Esophagus muscularis mucosa (tissue), 4 donors: ENCODE measurements at places on chromosomes 7 and 10. TPM values are rescaled to one million over a fixed set of nuclear protein-coding genes. Genes with fewer than 3 reads are reported as not detected.

- peak overlapping the region; percentile 49 for H3K27ac ChIP-seq
- no peak for DNase-seq
- peaks cover 11% of the 10 kb centered on the region for H3K36me3 ChIP-seq
- H3K4me1 ChIP-seq, result peaks cover 76% of the 10 kb centered on the region
- no peak overlapping the region for H3K4me3 ChIP-seq
Observed at GRCh38 chr7:36287371-36288241, 102.1 kb upstream of the ANLN start.

- H3K4me1 ChIP-seq, result peaks cover 26% of the 10 kb centered on the region
- no peak for DNase-seq
- H3K4me3 ChIP-seq, result no peak overlapping the region
- H3K36me3 ChIP-seq, result no peaks in the 10 kb centered on the region
- no peaks in the 10 kb centered on the region for H3K27me3 ChIP-seq
Observed at GRCh38 chr7:2808891-2809665, 35.0 kb downstream of the GNA12 start.

GRCh38 chr7:137916564-137916963, 69.8 kb upstream of the DGKI start:
- no peak for DNase-seq
- H3K4me3 ChIP-seq, result no peak overlapping the region
- H3K27ac ChIP-seq, result no peak overlapping the region

GRCh38 chr10:122293961-122294380, 22.9 kb downstream of the BTBD16 start:
- peaks cover 5% of the 10 kb centered on the region for H3K4me1 ChIP-seq
- H3K4me3 ChIP-seq, result no peak overlapping the region
- DNase-seq, result no peak
- H3K27me3 ChIP-seq, result no peaks in the 10 kb centered on the region
- no peaks in the 10 kb centered on the region for H3K36me3 ChIP-seq

- no peak overlapping the region for H3K27ac ChIP-seq
- H3K4me3 ChIP-seq, result no peak overlapping the region
- no peaks in the 10 kb centered on the region for H3K36me3 ChIP-seq
- H3K27me3 ChIP-seq, result no peaks in the 10 kb centered on the region
- peaks cover 19% of the 10 kb centered on the region for H3K4me1 ChIP-seq
Observed at GRCh38 chr7:25897261-25897782, 254.7 kb upstream of the NFE2L3 start.

DNA sequence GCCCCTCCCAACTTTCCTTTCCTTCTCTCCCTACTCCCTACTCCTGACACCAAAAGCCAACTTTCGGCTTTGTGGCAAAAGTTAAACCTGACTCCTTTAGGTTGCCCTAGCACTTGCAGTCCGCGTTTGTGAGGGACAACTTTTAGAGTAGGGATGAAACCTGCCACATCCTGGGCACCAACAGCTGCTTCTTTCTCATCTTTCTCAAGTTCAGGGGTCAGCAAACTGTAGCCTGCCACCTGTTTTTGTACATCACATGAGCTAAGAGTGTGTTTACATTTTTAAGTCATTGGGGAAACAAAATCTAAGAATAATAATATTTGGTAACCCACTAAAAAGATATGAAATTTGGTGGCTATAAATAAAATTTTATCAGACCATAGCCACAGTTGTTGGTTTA, 660.6 kb downstream of the KCNMA1 start:
- no peak for DNase-seq
- no peak overlapping the region for H3K4me3 ChIP-seq
- no peak overlapping the region for H3K27ac ChIP-seq
- H3K4me1 ChIP-seq, result no peaks in the 10 kb centered on the region

DNA sequence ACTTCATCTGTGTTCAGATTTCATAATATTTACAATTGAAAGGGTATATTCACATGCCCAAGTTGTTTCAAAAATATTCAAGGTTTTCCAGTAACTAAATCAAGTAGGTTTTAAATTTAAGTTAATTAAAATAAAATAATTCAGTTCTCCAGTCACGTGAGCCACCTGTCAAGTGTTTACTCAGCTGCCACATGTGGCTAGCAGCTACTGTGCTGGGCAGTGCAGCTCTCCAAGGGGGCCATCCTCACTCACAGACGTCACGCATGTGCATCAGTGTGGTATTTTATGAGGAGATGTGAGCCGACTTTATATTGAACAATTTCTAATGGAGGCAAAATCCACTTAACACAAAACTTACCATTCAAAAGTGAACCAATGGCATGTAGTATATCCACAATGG, 69.7 kb upstream of the CAMK2B start:
- no peaks in the 10 kb centered on the region for H3K27me3 ChIP-seq
- H3K27ac ChIP-seq, result no peak overlapping the region
- H3K36me3 ChIP-seq, result peaks cover 42% of the 10 kb centered on the region
- no peak overlapping the region for H3K4me3 ChIP-seq

DNA sequence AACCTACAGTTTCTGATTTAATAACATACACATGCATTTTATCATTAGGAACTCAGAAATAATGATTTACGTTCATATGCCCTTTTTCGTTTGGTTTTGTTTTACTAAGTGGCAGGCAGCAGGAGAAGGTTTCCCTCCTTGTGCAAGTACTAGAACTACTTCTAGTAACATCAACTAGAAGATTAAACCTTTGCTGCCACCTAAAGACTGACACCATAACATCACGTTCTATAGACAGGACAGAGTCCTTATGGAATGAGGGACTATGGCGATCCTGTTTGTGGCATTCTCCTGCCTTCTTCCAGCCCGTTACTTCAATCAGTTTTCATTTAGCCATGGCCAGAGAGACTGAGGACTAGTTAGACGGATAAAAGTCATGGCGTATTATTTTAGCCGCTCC, 53.2 kb downstream of the GAD2 start:
- H3K36me3 ChIP-seq, result no peaks in the 10 kb centered on the region
- no peak overlapping the region for H3K4me3 ChIP-seq

- H3K27ac ChIP-seq, result peak overlapping the region; percentile 90
- no peaks in the 10 kb centered on the region for H3K36me3 ChIP-seq
- H3K4me3 ChIP-seq, result peak overlapping the region; percentile 70
Observed at GRCh38 chr7:134779741-134780065, 269 bp downstream of the CALD1 start.

- no peaks in the 10 kb centered on the region for H3K36me3 ChIP-seq
- no peak for DNase-seq
- peak overlapping the region; percentile 55 for H3K27ac ChIP-seq
- peaks cover 23% of the 10 kb centered on the region for H3K4me1 ChIP-seq
- no peaks in the 10 kb centered on the region for H3K27me3 ChIP-seq
Observed at GRCh38 chr7:153835712-153836265, 216.4 kb upstream of the DPP6 start.

DNA sequence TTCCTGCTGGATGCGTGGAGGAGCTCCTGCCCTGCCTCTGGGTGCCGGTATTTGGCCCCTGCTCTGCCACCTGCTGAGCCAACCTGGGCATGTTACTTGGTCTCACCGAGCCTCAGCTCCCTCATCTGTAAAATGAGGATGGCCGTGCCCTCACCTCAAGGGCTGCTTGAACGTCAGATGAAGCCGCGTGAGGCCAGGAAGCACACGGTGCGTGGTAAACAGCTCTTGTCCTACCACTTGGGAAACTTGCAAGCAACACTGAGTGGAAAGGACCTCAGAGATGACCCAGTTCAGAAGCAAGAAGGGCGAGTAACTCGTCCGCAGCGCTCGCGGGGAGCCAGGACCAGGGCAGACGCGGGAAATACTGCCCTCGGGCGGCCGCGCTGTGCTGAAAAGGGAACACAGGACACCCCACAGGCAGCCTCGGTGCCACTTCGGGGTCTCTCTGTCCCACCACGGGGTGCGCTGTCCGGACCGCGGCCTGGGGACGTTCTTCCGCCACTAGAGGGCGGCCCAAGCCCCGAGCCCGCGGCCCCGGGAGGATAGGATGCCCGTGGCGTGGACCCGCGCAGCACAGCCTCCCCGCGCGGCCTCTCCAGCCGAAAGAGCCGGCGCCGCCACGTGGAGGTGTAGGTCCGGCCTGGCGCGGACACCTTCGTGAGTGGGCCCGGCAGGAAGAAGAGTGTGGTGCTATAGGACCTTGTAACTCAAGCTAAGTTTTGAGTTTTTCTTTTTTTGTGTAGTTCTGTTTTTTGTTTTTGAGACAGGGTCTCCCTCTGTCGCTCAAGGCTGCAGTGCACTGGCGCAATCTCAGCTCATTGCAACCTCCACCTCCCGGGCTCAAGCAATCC, 94.1 kb downstream of the PRKAG2 start:
- DNase-seq, result peak; percentile 94
- H3K4me3 ChIP-seq, result peak overlapping the region; percentile 27
- H3K27ac ChIP-seq, result no peak overlapping the region

DNA sequence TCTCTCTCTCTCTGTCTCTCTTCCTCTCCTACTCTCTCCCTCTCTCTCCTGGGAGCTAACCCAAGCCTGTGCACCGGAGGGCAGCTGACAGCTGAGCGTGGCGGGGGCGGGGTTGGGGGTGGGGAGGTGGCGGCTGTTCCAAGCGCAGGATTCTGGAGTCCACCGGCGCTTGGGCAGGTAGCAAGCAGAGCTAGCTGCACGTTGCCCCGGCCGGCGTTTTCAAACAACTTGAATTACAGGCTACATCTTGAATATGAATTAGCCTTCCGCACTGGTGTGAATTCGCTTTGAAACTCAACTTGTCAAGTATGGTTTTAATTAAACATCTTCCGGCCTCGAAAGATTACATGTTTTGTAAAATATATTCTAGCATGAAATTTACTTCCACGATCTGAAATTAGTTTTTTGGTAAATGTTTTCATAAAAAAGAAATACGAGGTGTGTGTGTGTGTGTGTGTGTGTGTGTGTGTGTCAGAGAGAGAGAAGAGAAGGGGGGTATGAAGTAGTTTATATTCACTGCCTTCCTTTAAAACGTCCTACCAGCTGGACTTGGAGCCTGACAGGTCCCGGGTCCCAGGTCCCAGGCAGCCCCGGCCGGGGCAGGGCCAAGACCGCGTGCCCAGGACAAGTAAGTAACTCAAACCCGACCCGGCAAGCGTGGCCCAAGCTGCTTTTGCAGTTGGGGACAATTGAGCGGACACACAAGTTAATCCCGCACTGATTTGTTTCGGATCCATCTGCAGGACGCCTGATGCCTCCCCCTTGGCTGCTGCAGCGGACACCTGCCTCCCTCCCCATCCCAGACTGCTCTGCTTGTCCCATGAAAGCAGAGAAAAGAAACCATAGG, 9.0 kb upstream of the DLX6 start:
- no peaks in the 10 kb centered on the region for H3K36me3 ChIP-seq
- peak; percentile 37 for DNase-seq
- peaks cover 80% of the 10 kb centered on the region for H3K27me3 ChIP-seq
- H3K4me1 ChIP-seq, result no peaks in the 10 kb centered on the region

DNA sequence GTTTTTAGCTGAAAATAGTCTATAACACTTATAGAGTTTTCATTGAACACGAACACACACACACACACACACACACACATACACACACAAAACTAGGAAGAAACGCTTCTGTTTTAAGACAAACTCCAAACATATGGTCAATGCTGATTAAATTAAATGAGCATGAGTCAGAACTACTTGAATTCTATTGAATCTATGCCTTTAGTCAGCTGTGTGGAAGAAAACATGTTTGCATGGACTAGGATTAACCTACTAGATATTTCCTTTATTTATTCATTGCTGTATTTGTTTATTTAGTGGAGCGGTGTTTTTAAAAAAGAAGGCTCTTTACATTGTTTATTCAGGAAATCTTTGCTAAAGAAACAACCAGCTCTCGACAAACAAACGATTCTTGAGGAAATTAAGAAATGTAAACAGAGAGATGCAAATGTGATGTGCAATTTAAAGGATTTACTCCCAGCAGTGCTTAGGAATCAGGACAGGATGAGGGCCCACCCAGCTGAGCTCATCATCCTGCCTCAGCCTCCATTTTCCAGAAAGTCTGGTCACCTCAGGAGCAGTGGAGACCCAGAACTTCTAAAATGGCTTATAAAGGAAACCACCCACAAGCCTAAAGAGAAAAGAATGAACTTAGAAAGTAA, 83.2 kb downstream of the PDE1C start:
- no peak for DNase-seq
- no peaks in the 10 kb centered on the region for H3K27me3 ChIP-seq
- no peak overlapping the region for H3K27ac ChIP-seq
- H3K36me3 ChIP-seq, result no peaks in the 10 kb centered on the region
- H3K4me3 ChIP-seq, result no peak overlapping the region
- H3K4me1 ChIP-seq, result no peaks in the 10 kb centered on the region

GRCh38 chr10:110647136-110647430, 2.9 kb downstream of the RBM20 start:
- H3K4me1 ChIP-seq, result peaks cover 32% of the 10 kb centered on the region
- H3K27me3 ChIP-seq, result peaks cover 17% of the 10 kb centered on the region
- no peak overlapping the region for H3K4me3 ChIP-seq

- no peak for DNase-seq
- H3K27me3 ChIP-seq, result no peaks in the 10 kb centered on the region
- H3K4me3 ChIP-seq, result no peak overlapping the region
- H3K4me1 ChIP-seq, result peaks cover 12% of the 10 kb centered on the region
- no peak overlapping the region for H3K27ac ChIP-seq
Observed at GRCh38 chr10:124385627-124386185, 33.0 kb downstream of the OAT start.

DNA sequence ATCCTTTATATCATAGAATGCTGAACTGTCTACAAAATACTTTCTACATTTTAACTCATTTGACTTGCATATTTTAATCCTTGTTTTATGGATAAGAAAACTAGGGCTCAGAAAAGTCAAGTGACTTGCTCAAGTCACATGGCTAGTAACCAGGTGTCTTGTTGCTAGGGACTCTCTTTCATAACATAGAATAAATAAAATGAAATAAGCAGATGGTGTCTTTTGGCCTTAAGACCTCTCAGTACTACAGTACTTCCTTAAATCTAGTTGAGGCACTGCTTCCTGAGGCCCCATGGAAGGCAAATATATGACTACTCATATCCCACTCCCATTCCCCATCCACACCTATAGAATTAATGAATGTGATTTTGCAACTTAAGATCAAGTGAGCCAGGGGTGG, 87.9 kb downstream of the CDK6 start:
- no peaks in the 10 kb centered on the region for H3K36me3 ChIP-seq
- H3K27ac ChIP-seq, result no peak overlapping the region

DNA sequence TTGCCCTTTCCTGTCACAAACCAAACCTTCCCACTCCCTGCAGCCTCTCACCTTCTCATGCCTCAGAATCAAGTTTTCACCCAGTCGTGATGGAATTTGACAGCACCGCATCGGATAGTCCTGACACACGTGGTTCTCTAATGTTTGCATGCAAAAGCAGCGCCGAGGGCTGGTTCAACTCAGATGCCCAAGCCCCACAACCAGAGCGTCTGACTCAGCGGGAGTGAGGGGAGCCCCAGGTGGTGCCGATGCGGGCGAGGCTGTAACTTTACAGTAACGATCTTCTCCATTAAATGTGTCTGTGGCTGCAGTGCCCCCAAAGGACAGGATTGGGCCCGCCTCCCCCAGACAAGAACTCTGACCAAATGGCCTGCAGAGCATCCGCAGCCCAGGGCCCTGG, 284.5 kb downstream of the CELF2 start:
- H3K27ac ChIP-seq, result no peak overlapping the region
- H3K4me1 ChIP-seq, result no peaks in the 10 kb centered on the region
- no peak for DNase-seq

- no peak overlapping the region for H3K4me3 ChIP-seq
- peaks cover 17% of the 10 kb centered on the region for H3K4me1 ChIP-seq
- no peak overlapping the region for H3K27ac ChIP-seq
- no peak for DNase-seq
- no peaks in the 10 kb centered on the region for H3K36me3 ChIP-seq
Observed at GRCh38 chr7:3370068-3370830, 69.2 kb downstream of the SDK1 start.

The WNT2 gene
- 2.8 TPM for total RNA-seq

The C10orf143 gene
- total RNA-seq, result 4.5 TPM

The SLC18A2 gene
- total RNA-seq, result 0.65 TPM

The GPR26 gene
- not detected for total RNA-seq

The TMEM236 gene
- 0.99 TPM for total RNA-seq

The NKX2-3 gene
- 0.19 TPM for total RNA-seq

The ADCYAP1R1 gene
- 10.2 TPM for total RNA-seq

The MRC1 gene
- total RNA-seq, result 69.6 TPM

The OPN4 gene
- total RNA-seq, result not detected
